Cortex of kidney (tissue), 1 donor: ENCODE measurements at places on chromosomes 12 and 14.

- DNase-seq: no peak
These were observed 32.6 kb downstream of the USP15 start for GRCh38 chr12:62292761-62293344.

DNA sequence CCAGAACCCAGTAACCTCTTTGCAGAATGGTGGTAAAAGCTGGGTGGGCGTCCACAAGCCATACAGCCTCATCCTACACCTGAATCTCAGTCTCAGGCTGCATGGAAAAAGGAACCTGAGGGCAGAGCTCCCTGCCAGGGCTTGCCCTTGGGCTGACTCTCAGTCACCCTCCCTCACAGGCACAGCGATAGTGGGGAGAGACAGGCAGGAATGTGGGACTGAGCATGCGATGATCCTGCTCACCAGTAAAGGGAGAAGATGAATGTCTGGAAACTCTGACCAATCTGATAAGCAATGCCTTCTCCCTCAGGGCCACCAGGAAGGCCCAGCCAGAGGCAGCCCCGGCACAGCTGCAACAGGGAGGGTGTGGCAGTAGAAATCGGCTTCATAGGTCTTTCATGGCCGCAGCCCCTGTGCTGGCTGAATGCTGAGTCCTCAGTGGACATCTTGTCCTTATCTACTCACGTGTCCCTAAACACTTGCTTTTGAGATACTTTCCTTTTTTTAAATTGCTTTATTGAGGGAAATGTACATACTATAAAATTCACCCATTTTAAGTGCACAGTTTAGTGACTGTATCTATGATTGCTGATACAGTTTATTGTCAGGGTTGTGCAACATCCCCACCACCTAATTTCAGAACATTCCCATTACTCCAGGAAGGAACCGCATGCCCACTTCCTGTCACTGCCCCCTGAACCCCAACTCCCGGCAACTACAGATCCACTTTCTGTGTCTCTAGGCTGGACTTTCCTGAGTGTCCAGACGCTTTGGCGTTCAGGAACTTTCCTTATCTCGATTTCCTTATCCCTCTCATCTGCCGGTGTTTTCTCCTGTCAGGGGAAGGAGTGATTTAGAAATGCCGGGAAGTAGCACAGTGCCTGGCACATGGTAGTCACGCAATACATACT lies 258.1 kb downstream of the PCNX1 start:
- no peak for DNase-seq

- no peak for DNase-seq
These were observed 10.1 kb downstream of the XRCC3 start for GRCh38 chr14:103705118-103705503.

- no peak for DNase-seq
These were observed 1.2 kb upstream of the CLEC2B start for GRCh38 chr12:9870286-9870866.

- DNase-seq: no peak
These were observed 60.9 kb downstream of the MYF5 start for GRCh38 chr12:80777587-80777986.

DNA sequence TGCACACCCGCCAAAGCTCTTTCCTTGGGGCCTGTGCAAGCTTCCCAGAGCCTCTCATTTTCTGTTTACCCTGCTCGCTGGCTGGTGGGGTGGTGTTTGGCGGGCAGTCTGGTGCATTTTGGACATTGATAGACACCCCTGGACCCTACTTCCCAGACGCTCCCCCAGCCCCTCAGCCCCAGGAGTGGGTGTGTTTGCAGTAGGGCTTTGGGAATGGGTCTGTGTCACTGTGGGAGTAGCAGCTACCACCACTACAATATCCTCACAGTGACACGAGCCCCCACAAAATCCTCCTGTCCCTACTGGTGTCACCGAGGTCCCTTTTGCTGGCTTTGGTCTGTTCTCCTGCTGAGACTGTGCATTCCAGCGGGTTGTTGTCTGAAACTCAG lies 371.3 kb downstream of the TMEM121 start:
- DNase-seq: no peak

- DNase-seq: no peak
These were observed 27.3 kb upstream of the FRS2 start for GRCh38 chr12:69442894-69443293.

DNA sequence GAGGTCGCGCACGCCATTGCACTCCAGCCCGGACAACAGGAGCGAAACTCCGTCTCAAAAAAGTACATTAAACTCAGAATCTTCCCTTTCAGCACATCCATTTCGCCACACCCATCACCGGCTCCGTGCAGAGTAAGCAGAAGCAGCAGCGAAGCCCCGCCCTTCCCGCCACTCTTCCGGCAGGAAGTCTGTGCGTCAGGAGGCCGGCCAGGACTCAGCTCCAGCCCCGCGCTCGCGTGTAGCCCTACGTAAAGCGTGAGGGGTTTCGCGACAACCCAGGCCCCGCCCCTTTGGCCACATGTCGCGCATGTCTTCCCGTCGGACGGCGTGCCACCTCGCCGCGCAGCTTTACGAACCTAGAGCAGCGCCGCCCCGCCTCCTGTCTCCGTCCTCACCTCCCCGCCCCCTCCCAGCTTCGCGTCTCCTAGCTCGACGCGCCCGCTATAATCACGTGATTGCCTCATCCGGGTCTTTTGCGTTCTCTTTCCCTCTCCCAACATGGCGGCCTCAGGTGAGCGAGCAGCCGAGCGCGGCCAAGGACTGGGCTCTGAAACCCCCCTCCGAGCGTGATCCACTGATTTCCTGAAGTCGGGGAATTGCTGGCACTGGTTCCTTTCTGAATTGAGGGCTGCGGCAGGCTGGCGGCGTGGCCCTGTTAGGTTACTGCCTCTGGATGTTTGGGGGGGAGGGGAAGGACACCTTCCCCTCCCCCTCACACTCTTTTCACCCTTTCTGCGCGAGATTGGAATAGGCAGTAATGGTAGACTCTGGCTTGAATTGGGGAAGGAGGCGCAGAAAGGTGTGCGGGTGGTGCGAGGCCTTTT lies at the start of gene EIF4B:
TSS of gene EIF4B (plus strand) at position 471 of the 824 bp plus-strand sequence. CDS start at position 499, 28 bp downstream.
- DNase-seq: peak; percentile 58

- no peak for DNase-seq
These were observed 49.7 kb downstream of the SYNE2 start for GRCh38 chr14:63902375-63902976.

- no peak for DNase-seq
These were observed 776 bp downstream of the RDH5 start for GRCh38 chr12:55720894-55721444.

- no peak for DNase-seq
These were observed 435.4 kb upstream of the STXBP6 start for GRCh38 chr14:25485381-25485780.

DNA sequence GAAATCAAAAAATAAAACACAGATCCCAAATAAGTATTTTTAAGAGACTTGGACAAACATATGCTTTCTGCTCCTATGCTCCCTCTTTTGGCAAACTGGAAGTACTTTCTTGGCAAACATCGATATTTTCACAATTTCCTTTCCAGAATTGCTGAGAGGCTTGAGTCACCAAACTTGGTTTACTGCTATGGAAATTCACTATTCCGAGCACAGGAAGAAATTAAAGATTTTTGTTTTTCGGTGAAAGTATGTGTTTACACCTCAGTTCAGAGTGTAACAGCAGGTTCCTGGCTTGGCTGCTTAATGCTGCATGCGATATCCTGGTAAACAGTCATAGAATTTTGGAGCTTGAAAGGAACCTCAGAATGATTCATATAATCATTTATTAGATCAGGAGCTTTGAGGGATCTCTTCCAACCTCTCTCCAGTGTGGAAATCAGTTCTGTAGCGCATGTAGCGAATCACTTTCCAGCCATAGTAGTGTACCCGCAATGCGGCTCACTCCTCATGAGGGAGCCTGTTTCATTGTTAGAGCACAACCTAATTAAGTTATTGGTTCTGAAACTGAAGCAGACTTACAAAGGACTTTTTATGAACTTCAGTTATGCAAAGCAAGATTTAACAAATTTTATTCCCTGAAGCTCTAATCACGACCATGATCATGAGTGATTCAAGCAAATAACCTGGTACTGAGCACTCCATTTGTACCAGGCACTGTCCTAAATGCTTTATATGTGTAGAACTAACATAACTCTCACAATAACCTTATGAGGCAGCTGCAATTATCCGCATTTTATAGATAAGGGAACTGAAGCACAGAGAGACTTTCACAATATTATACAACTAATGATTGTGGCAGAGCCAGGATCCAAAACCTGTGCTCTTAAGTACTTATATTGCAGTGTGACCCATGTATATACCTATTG lies 56.4 kb upstream of the ATP2A2 start:
- DNase-seq: no peak

- no peak for DNase-seq
These were observed 30.8 kb downstream of the TTC7B start for GRCh38 chr14:90785471-90785870.

DNA sequence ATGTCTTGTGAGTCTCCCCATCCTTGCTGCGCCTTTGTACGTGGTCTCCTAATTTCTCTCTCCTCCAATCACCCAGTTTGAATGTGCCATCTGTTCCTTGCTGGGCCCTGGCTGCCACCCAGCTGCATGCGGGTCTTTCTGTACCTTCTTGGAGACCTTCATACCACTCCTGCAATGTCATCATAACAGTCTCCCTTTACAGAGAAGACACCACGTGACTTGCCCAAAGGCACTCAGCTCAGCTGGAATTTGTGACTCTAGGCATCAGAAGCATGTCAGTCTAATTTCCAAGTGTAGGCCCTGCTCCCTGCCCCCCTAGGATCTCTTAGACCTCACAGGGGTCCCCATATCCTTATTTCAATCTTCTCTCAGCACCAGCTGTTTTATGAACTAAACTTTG lies 284.2 kb downstream of the TTC8 start:
- DNase-seq: no peak

DNA sequence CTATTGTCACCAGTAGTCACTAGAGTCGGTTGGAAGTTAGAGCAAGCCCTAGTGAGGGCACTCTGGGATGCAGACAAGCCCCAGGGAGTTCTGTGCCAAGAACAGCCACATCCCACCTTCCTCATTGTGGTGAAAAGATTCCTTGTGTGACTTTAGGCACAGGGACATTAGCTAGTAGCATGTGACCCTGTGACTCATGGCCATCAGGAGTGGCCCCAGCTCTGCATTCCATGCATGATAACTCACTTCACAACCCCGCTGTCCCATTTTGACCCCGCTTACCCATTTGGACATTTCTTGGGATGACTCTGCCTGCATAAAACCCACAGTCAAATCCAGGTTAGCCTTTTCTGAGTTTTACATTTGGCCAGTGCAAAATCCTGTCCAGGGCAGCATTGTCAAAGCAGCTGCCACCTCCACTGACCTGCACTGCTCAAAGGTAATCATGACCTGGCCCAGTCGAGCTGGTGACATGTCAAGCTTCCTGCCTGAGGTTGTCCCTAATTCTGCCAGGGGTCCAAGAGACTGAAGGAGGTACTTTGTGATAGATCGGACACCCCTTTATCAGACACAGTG lies 430.5 kb downstream of the DPF3 start:
- no peak for DNase-seq

DNA sequence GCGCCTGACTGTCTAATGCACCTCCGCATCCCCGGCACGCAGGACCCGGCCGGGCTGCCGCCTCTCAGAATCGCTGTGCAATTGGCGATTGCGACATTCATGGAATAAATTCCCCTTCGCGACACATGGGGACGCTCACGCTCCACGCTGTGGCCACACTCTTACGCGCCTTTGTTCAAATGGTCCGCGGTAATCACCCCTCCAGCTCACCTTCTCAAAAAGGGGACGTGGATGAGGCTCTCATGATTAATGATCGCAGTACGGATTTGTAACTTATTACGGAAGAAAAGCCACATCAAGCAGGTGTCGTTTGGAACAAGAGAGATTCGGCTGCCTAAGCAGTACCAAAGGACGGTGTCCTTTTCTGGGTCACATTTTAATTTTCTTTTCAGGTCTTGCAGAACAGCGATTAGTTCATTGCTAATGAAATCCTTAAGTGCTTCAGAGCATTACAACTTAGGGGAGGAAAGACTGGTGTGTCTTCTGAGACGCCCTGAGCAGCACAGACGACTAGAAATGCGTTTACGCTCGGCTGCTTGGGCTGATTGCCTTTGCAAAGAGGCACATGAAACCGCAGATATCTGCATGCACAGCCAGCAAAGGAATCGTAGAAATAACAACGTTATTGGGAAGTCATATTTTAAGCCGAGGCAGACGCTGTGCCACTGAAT lies 37.3 kb upstream of the ADGRD1 start:
- no peak for DNase-seq

DNA sequence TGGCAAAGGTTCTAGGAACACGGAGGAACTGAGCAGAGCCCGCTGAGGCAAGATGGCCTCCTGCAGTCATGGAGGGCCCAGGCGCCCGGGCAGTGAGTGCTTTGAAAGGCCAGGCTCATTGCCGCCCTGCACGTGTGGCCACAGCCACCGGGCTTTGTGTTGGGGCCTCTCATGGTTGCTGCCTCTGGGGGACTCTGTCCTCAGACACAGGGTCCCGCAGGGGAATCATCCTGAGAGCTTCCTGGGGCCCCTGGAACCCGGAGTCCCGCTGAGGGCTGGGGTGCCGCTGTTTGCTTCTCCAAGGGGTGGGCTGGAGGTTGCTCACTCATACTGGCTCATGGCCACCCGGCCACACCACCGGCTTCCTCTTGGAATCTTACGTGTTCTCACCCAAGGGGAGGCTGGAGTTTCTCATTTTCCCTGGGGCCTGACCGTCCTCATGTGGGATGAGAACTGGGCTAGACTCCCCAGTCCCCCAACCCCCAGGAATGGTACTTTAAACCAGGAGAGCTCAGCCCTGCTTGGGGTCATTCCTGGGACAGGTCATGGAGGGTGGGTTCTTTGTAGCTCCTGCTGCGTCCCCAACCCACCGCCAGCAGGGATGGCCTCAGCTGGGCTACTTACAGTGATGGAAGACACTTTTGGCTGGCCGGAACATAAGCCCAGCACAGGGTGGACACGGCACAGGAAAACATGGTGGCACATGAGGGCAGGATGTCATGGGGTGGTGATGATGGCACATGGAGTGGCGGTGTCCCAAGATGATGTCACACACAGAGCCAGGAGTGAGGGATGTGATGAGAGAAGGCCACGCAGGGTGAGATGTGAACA lies 21.1 kb upstream of the LRTM2 start:
- no peak for DNase-seq

DNA sequence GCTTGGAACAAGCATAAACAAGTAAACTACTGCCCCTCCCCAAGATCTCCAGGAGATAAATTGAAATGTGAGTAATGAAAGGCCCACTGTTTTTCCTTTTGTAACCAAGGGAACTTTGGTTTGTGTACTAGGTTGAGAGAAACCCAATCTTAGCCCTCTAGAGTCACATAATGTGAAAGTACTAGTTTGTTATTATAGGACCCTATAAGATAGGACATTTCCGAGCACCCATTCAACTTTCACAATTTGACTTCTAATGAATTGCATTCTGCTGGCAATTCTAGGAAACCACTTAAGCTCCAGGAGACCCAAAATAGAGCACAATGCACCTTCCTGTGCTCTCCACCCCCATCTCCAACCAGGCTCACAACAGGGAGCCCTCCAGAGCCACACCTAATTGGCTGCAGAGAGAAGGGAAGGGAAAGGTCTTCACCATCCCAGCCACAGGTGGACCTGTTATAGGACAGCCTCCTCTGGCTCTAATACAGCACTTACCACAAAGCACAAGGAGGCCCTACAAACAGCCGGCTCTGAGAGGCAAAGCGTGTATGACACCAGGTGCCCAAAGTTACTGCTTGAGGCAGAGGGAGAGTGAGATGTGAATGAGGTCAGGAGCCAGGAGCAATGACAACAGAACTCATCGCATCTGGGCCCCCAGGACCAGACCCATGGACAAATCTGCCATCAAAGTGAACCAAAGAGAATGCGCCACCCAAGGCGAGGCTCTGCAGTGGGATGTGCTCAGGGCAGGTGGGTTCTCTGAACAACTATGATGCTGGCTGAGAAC lies 163.3 kb upstream of the NTF3 start:
- no peak for DNase-seq
